ENCODE measurements at places on chromosomes 5 and 9.

DNA sequence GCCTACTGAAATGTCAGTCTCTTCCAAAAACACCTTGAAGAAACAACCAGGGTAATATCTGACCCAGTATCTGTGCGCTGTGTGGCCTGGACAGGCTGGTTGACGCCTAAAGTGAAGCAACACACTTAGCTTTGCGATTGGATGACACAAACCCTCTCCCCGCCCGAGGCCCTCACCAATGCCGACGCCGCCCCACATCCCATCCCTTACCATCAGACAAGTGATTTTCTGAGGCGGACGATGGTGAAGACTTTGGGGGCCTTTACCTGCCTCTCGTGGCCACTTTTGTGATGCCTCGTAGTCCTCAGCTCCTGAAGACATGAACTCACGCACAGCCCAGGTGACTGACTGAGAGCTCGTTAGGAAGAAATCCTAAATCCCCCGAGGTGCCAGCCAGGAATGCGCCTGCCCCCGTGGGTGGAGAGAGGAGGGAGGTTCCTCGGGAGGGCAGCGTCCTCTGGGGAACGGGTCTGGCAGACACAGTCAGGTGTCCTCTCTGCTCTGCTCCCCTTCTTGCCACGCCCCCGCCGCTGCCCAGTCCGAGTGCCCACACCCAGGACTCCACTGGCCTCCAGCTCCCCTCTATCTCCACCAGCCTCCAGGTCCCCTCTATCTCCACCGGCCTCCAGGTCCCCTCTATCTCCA, 31.0 kb upstream of the RXRA start:
- DNase-seq: no peak

- no peak for DNase-seq
Measured at GRCh38 chr5:54611290-54611951, 93.9 kb downstream of the SNX18 start.

GRCh38 chr9:137277329-137278041, at the start of gene TOR4A:
TSS of gene TOR4A (plus strand) at chr9:137277726. CDS start at chr9:137278690, 964 bp downstream.
- peak; percentile 81 for DNase-seq

DNA sequence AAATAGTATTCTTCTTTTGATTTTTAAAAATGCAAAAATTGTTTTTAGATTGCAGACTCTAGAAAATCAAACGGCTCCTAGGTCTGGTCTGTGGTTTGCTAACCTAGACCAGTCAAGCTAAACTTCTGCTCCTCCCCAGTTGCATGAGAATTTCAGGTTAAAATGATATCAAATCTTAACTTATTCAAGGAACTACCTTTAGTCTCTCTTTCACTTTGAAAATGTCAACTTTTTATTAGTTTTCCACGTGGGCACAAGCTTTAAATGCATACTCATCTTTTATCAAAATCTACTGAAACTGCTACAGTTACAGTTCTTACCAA, 8.8 kb downstream of the CAMK4 start:
- DNase-seq: no peak

DNA sequence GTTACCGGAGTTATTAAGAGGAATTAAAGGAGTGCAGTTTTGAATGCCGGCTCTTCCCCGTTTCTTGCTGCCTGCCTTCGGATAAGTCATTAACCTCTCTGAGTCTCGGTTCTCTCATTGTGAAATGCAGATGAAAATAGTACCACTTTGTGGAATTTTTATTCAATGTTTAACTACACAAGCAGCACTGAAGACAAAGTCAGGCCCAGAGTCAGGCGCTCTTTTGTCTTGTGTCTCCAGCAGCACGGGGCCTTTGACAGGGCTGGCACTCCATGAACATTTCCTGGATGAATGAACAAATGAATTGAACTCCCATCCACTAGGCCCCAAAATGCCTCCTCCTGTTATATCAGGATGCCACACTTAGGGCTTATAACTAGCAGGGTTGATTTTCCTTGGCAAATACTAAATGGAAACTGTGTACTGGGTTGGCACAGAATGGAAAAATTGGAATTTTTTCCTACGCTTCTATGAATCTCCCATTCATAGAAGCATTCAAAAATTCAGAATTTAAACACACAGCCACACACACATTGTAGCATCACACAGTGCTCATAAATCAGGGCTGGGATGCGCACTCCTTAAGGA, 332.8 kb downstream of the MLLT3 start:
- no peak for DNase-seq

DNA sequence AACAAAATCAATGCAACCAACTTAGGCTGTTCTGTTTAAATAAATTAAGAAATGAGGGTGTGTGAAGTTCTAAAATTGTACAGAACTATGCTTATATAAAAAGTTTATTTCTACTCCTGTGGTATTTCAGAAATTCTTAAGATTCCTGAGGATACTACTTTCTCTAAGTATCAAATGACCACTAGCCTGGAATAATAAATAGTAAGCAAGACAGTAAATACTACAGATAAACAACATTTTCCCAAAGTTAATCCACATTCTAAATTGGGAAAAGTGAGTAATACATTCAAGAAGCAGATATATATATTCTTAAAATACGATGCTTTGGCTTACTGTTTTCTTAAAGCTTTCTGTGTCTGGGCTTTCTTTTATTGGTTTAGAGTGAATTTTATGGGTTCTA, 29.5 kb downstream of the CCNH start:
- no peak for DNase-seq

- no peak for DNase-seq
Measured at GRCh38 chr5:172570594-172571334, 70.3 kb upstream of the NEURL1B start.

All from GM18507 (cell line).